ENCODE measurements at places on chromosomes 4 and X.

DNA sequence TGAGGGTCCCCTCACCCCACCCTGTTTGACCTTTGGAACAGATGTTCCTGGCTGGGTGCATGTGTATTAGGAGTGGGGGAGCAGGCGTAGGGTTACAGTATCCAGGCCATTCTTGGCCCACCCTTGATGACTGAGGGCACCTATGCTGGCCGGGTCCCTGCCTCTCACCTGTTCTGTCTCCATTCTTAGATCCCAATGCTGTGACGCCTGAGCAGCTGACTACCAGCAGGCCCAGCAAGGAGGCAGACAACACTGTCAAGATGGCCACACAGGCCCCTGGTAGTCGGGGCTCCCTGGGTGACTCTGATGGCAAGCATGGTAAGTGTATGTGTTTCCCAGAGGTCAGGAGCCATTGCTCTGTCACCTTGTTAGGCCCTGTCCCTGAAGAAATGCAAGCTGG lies 10.9 kb downstream of the EFNB1 start:
- ATAC-seq = no peak

DNA sequence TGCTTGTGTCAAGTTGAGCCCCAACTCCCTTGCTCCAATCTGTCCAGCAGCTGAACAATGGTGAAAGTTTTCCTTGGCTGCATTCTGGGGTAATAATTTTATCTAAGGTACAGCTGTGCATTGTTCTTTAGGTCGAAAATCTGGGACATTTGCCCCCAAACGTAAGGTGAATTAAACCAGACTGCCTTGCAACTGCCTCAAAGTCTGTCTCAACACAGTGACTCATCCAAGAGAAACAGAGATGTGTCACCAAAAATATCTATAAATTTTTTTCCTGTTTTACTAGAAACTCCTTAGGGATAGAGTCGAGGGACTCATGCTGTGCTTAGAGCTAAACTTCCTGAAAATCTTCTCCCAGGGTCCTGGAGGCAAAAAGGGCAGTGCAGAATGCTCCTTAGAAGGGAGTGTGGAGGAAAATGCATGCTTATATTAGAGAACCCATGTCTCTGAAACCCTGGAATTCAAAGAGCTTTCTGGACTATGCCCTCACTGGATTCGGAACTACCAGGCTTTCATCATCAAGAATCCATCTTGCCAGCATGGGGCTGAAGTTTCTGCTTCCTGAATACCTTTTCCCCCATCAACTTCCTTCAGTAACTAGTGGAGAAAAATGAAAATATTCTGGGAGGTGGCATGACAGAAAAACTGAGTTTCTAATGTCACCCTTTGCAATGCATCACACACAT lies 115.7 kb downstream of the PALLD start:
- ATAC-seq = no peak

DNA sequence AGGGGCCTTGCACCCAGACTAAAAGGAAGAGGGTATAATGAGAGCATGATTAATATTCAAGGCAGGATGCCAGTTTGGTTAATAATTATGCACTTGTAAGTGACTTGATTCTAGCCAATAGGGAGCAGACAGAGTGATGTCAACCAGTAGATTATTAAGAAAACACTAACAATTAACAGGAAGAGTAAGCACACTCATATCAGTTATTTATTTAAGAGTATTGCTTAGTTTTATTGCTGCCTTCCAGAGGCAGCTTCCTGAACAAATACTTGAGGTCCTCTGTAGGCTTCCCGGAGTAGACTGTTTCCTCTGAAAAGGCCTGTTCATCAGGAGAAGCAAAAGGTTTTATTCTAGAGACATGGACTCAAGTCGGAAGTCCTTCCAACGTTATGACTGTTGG lies 129.1 kb upstream of the AFF2 start:
- no peak for ATAC-seq

- no peak for ATAC-seq
These were observed 33.7 kb downstream of the GABRB1 start for GRCh38 chr4:47065051-47065481.

DNA sequence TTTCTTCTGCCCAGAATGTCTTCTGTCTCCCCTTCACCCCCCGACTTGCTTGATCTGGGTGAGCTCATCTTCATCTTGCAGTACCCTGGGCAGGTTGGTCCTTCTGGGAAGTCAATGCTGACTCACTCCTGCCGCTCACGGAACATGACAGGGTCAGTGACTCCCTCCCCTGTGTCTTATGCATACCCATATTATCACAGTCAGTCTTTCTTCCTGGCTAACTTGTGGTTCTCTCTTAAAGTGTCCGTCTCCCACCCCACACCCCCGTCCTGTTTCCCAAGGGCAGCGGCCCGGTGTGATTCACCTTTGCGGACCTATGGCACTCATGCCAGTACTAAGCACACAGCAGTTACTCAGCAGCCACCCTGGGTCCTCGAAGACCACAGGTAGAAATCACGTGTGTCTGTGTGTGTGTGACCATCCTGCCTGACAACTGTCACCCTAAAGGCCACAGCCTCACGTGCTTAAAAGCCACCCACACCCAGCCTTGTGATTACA lies 17.7 kb downstream of the IQSEC2 start:
- peak; percentile 94 for ATAC-seq

DNA sequence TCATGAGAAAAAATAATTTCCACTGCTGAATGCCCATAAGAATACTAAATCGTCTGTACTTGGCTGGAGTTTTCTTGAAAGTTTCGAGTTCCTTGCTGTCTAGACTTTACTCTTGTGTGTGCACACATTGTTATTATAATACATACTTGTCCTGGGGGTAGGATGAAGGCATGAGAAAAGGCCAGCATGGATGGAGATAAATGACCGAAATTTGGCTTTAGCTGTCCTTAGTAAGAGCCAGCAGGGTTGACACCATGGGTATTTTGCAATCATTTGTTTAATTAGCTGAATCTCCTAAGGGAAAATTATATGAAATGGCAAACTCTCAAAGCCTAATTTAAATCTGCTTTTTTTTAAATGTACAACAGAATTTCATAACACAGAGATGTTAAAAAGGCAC lies 641.6 kb downstream of the ADGRL3 start:
- no peak for ATAC-seq

DNA sequence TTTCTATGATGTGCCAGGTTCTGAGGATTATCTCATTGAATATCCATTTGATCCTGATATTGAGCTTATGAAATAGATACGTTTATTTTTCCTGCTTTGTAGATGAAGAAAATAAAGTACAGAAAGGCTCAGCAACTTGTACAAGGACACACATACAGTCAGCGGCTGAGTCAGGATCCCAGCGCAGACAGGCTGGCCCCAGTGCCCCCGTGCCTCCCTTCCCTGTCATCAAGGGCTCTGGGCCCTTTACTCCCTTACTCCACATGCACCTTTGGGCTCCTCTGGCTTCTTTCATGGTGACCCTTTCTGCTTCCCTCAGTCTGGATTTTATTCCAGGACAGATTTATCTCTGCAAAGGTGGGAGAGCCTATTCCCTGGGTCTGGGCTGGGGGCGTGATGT lies 12.8 kb downstream of the RASL11B start:
- ATAC-seq = no peak

DNA sequence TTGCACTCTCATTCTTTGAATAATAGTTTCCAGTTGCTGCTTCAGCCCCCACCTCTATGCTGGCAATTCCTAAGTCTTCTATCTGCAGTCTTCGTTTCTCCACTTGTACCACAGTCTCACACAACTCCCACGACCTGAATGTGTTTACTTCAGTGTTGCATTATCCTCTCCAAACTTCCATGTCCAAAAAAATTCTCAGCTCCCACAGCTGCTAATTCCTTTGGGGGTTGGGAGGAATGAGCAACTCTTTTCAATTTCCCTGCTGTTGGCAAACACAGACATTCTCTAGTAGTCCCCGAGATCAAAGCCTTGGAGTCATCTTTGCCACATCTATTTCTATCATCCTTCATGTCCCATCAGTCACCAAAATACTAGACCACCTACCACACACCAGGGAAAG lies 14.4 kb upstream of the CDS1 start:
- no peak for ATAC-seq

DNA sequence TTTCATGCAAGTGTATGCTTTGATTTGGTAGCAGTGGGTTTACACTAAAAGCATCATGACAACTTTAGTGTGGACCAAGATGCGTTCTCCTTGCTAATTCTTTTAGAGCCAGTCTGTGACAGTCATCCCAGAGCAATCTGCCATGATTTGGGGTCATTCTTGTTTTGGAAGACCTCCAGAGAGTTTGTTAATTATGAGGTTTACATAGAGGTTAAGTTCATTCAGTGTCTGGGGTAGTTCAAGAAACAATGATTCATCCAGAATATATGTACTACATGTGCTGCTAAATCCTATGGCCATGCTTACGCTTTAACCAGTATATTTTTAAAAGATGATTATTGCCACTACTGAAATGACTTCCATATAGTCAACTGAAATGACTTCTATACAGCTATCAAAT lies 328.5 kb upstream of the AGA start:
- no peak for ATAC-seq

GRCh38 chr4:117164338-117164737 lies 79.0 kb upstream of the TRAM1L1 start:
- ATAC-seq = no peak

DNA sequence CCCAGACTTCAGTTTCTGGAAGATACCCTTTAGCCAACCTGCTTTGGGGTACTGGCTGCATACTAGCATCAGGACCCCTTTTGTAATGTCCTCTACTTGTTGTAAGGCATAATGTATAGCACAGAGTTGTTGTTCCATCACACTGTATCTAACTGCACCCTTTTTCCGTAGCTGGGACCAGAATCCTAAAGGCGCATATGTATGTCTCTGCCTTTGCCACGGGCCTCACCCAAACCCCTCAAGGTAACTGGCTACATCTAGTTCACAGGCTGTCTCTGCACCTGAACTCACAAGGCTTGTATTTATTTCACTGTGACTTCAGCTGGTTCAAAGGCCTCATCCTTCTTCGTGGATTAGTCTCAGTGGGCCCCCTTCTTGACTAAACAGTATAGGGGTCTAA lies 29.6 kb upstream of the NUDT6 start:
- no peak for ATAC-seq

GRCh38 chr4:146370841-146371240 lies 150.9 kb downstream of the SLC10A7 start:
- ATAC-seq = no peak

DNA sequence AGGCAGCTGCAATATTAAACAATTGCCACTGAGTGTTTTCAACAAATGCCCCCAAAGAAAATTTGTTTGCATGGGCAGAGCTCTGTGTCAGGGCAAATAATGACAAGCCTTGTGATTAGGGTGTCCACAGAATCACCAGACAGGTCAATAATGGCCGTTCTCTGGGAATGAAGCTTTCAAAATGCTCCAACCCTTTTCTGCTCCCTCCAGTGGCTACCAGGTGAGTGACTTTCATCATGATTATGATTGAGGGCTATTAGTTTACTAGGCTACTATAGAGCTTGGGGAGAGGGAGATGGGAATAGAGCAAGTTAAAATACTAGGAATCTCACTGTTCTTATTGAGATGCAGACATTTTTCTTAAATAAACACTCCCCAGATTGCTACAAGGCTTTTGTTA lies 23.5 kb downstream of the IRS4 start:
- no peak for ATAC-seq

GRCh38 chr4:53576676-53577372 lies 14.5 kb downstream of the LNX1 start:
- ATAC-seq = no peak

DNA sequence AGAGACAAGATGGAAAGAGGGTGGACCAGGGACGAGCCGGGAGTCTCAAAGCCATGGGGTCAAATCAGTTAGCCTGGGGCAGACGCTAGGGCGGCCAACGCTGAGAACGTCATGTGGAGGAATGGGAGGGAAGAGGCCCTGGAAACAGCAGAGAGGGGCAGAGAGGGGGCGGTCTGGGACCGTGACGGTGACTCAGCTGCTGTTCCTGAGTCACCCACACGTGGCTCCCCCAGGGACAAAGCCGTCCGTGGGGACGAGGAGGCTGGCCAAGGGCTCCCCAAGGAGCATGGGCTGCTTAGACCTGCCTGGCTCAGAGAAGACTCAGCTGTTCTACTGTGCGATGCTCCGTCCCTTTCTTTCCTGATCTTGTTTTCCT lies 108.4 kb upstream of the LRPAP1 start:
- ATAC-seq = no peak

- peak; percentile 51 for ATAC-seq
These were observed 1.5 kb downstream of the ELF4 start for GRCh38 chrX:130108647-130109428.

- ATAC-seq = no peak
These were observed 2.3 kb downstream of the LRBA start for GRCh38 chr4:151012820-151013219.

GRCh38 chrX:129233786-129234185 lies 289.5 kb downstream of the SMARCA1 start:
- no peak for ATAC-seq

- no peak for ATAC-seq
These were observed 2.8 kb upstream of the RBM46 start for GRCh38 chr4:154778264-154778663.

DNA sequence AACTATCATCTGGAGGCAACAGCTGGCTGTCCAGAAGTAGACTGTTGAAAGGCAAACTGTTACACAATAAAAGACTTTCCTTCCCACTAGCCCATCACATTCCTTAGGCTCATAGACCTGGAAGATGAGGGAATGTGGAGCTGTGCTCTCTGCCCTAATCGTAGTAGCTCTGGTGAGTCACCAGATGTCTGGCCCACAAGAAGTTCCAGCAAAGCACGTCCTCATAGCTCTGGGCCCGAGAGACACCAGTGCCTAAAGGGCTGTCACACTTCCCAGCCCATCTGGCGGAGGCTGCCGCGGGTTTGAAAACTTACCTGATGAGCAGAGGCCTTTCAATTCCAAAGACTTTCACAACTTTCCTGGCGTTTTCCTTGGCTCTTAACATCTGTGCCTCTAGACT lies 81.7 kb upstream of the STOX2 start:
- no peak for ATAC-seq

- no peak for ATAC-seq
These were observed 43.1 kb downstream of the GASK1B start for GRCh38 chr4:158129694-158130093.

DNA sequence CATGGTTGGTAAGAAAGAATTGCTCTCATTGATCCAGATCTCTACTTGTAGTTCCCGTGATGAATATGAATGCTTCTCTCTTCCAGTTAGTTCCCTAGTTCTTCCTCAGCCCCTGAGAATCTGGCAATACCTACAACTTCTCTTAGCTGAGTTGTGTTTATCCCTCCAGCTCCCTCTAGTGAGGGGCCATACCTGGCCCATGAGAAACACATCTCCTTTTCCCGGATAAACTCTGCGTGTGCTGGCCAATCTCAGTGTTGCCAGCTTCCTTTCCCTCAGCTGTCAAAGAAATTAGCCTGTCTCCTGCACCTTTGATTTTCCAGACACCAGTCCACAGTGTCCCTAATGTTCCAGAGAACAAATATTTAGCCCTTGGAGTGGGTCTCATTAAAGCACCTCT lies 5.7 kb downstream of the CBLL2 start:
- ATAC-seq = no peak

- no peak for ATAC-seq
These were observed 37.8 kb upstream of the TACR3 start for GRCh38 chr4:103757631-103758030.

- no peak for ATAC-seq
These were observed 164.3 kb downstream of the GABRB1 start for GRCh38 chr4:47195706-47196105.

- peak; percentile 62 for ATAC-seq
These were observed 47.9 kb downstream of the COX18 start for GRCh38 chr4:73021634-73022033.
